ENCODE measurements at places on chromosomes 13 and 19.
A peak's percentile ranks its signal among the peaks of the same experiment; 100 is the strongest.

DNA sequence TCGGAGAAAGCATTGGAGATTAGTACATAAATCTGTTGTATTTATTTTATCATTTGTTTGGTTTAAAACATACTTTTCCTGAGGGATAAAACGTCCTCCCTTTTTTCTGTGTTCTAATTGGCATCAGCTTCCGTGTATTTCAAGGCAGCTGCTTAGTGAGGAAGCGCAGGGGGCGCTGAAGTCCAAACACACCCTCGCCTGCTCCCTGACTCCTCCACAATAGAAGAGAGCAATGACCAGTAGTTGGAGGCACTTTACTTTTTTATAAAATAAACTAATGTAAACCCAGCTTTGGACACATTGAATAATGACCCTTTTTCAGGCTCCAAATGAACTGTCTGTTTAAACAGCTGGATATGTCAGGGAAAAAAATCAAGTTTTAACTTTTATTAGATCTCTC is 79.9 kb downstream of the RNASEH2B start:
- no peaks in the 10 kb centered on the region for H3K36me3 ChIP-seq
- H3K27me3 ChIP-seq, result no peaks in the 10 kb centered on the region
- H3K4me1 ChIP-seq, result peaks cover 17% of the 10 kb centered on the region
- no peak overlapping the region for H3K27ac ChIP-seq
- H3K4me3 ChIP-seq, result no peak overlapping the region

GRCh38 chr13:97944396-97945029 is 9.0 kb upstream of the IPO5 start:
- no peak overlapping the region for H3K27ac ChIP-seq
- H3K27me3 ChIP-seq, result no peaks in the 10 kb centered on the region
- H3K4me3 ChIP-seq, result no peak overlapping the region
- DNase-seq, result no peak
- no peaks in the 10 kb centered on the region for H3K36me3 ChIP-seq

DNA sequence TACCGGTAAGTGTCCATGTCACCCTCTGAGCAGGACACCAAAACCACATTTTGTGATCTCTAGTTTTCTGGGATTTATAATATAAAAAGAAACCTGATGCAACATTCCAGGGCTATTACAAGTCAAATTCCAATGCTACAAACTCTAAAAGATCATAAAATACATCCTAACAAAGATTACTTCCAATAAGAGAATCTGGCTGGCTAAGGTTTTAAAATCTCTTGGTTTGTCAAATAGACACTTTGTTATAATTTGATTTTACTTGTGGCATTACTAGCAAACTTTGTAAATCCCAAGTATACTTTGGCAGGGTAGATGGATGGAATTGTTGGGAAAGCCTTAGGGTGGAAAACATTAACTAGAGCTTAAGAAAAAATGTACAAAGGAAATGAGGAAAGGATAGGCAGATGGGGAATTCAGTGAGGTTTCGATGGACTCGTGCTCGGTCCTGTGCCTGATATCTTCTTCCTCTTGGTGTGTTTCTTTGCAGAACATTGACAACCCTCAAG is 74.0 kb upstream of the POMP start:
- no peaks in the 10 kb centered on the region for H3K4me1 ChIP-seq
- H3K27ac ChIP-seq, result no peak overlapping the region
- no peaks in the 10 kb centered on the region for H3K36me3 ChIP-seq
- DNase-seq, result no peak
- H3K4me3 ChIP-seq, result no peak overlapping the region

- no peaks in the 10 kb centered on the region for H3K27me3 ChIP-seq
- H3K27ac ChIP-seq, result no peak overlapping the region
- H3K4me3 ChIP-seq, result peak overlapping the region; percentile 12
Measured at GRCh38 chr13:48492470-48493065, 40.3 kb downstream of the RCBTB2 start.

GRCh38 chr19:38970664-38971532 is 4.6 kb downstream of the FBXO17 start:
- peaks cover 11% of the 10 kb centered on the region for H3K4me1 ChIP-seq
- DNase-seq, result no peak
- H3K4me3 ChIP-seq, result no peak overlapping the region
- no peaks in the 10 kb centered on the region for H3K27me3 ChIP-seq

GRCh38 chr19:4316956-4317355 is 12.6 kb downstream of the FSD1 start:
- DNase-seq, result no peak
- no peaks in the 10 kb centered on the region for H3K4me1 ChIP-seq
- H3K27ac ChIP-seq, result no peak overlapping the region
- H3K4me3 ChIP-seq, result no peak overlapping the region
- no peaks in the 10 kb centered on the region for H3K36me3 ChIP-seq

GRCh38 chr13:39484506-39485313 is 118.3 kb downstream of the LHFPL6 start:
- no peak overlapping the region for H3K4me3 ChIP-seq
- no peak for DNase-seq
- peaks cover 14% of the 10 kb centered on the region for H3K4me1 ChIP-seq

Measured in thoracic aorta (tissue), 2 donors.